Naive thymus-derived CD4-positive, alpha-beta T cell (primary cell): ENCODE measurements at places on chromosomes 3 and 15. TPM values are rescaled to one million over a fixed set of nuclear protein-coding genes. Genes with fewer than 3 reads are reported as not detected.

Gene STARD5
- total RNA-seq, result 11.7 TPM

Gene EXD1
- total RNA-seq, result not detected

GRCh38 chr3:37576996-37577395, 284.7 kb upstream of the CTDSPL start:
- H3K36me3 ChIP-seq, result no peaks in the 10 kb centered on the region
- no peaks in the 10 kb centered on the region for H3K27me3 ChIP-seq
- DNase-seq, result no peak
- no peak overlapping the region for H3K27ac ChIP-seq
- no peak overlapping the region for H3K4me3 ChIP-seq

DNA sequence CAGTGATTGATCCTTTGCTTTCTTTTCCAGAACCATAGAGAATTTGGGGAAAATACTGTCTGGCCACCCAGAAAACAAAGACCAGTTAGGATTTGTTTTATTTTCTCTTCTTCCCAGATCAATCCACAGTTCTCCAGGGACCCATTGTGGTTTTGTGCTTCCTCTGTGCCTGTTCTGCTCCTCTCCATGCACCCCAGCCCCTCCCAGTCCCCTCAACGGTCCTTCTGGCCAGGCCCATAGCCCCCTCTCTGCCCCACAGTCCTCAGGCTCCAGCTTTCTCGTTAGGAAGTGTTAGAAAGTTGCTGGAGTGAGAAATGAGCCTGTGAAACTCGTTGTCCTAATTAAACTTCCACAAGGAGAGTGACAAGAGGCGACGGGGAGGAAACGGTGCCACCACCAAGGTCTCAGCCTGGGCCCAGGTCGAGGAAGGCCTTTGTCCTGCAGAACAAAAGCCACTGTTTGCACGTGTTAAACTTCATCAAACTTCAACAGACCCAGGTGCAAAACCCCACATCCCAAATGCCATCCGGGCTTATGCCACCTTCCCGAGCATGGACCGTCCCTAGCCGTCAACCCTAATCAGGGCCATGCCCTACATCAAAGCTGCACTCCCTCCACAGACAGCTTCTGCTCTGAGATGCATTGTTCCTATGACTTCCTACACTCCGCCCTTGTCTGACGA, 18.7 kb upstream of the ALDH1A3 start:
- no peak overlapping the region for H3K27ac ChIP-seq
- no peaks in the 10 kb centered on the region for H3K36me3 ChIP-seq
- H3K4me3 ChIP-seq, result no peak overlapping the region
- H3K4me1 ChIP-seq, result no peaks in the 10 kb centered on the region

GRCh38 chr15:87653646-87654045, 602.9 kb downstream of the NTRK3 start:
- H3K4me1 ChIP-seq, result no peaks in the 10 kb centered on the region
- H3K36me3 ChIP-seq, result no peaks in the 10 kb centered on the region
- no peak for DNase-seq
- no peak overlapping the region for H3K4me3 ChIP-seq
- H3K27me3 ChIP-seq, result no peaks in the 10 kb centered on the region

- no peak overlapping the region for H3K4me3 ChIP-seq
- H3K36me3 ChIP-seq, result no peaks in the 10 kb centered on the region
- no peak overlapping the region for H3K27ac ChIP-seq
- peaks cover 5% of the 10 kb centered on the region for H3K4me1 ChIP-seq
- DNase-seq, result no peak
Observed at GRCh38 chr3:183159333-183159732, 3.2 kb downstream of the LAMP3 start.

DNA sequence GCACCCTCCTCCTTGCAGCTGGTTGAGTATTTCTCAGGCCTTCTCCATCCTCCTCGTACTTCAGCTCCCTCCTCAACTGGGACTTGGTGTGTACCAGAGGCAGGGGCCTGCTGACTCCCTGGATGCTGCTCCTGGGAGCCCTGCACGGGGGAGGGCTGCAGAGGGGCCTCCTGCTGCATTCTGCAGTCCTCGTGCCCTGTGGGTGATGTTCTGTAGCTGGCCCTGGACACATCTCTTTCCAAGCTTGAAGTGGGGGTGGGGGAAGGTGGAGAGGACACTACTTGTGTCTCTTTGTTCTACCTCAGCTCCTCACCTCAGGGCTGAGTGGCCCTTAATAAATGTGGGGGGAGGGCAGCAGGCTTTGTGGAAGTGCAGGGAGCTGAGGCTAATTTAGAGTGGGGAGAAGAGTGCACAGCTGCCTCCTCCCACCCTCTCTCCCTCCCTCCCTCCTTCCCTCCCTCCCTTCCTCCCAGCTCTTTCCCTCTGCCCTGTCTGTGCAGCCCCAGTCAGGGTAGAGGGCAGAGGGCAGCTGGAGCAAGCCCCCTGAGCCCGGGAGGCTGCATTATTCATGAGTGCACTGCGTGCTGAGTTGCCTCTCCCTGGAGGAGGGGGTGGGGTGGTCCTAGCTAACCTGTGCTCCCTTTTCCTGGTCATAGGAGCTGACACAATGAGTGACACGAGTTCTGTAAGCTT, 3.7 kb upstream of the GRM2 start:
- H3K36me3 ChIP-seq, result no peaks in the 10 kb centered on the region
- no peak for DNase-seq
- no peak overlapping the region for H3K27ac ChIP-seq
- H3K4me1 ChIP-seq, result no peaks in the 10 kb centered on the region
- H3K4me3 ChIP-seq, result no peak overlapping the region
- no peaks in the 10 kb centered on the region for H3K27me3 ChIP-seq

DNA sequence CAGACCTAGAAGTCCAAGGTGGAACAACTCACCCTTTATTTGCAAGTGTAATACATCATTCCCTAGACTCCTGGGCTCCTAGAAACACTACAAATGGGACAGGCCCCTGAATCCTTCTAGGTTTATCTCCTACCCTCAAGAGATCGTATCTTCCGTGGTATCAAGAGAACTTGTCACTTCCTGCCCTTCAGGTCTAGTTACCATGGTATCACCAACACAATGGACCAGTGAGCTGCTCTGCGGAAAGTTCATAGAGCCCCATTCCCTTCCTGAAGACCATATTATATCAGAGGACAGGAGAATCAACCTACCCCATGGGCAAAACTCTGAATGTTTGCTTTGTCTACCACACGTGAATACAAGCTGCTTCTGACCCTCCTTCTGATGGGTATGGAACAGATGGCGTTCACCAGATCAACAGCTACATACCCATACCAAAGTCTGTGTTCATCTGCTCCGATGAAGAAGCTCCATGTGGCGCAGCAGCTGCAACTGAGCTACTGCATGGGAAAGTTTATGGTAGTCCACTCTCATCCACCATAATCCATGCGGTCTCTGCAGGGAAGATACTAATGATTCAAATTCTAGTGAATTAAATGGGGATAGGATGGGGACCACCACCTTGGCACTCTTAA, 84.6 kb upstream of the KLF13 start:
- no peaks in the 10 kb centered on the region for H3K36me3 ChIP-seq
- H3K27ac ChIP-seq, result peak overlapping the region; percentile 32
- peak; percentile 65 for DNase-seq
- no peaks in the 10 kb centered on the region for H3K27me3 ChIP-seq

DNA sequence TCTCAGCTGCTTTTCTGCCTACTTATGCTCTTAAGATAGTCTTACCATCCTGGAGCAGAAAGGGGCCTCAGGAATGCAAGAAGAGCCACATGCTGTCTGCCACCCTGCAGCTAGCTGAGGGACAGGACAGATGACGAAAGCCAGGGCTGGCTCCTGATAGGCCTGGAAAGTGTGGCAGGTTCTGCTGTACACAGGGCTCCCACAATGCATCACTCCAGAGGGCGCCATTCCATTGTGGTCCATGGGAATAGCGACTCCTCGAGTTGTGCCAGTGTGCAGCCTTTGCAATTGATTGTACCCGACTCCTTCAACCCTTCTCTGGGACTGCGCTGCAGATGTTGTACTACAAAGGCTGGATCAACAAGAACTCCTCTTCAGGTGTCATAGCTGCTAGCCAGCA, 11.2 kb downstream of the ACAN start:
- no peak overlapping the region for H3K27ac ChIP-seq
- DNase-seq, result no peak
- H3K27me3 ChIP-seq, result no peaks in the 10 kb centered on the region

DNA sequence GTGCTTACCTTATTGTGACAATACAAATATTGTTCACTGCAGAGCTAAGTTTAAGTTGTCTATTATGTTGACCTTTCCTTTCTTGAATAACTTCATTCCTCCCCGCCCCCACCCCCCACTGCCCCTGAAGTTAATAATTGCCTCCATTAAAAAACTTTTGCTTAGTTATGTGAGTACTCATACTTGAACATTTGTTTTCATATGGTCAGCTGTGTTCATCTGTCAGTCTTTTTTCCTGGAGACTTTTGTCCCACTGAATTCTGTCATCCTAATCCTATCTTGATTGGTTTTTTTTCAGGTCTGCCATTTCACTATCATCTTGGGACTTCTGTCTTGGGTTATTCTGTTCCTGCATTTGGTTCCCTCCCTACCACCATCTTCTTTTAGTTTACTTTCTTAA, 8.5 kb downstream of the SLC25A36 start:
- no peak for DNase-seq
- H3K27ac ChIP-seq, result no peak overlapping the region
- no peak overlapping the region for H3K4me3 ChIP-seq
- no peaks in the 10 kb centered on the region for H3K36me3 ChIP-seq
- peaks cover 7% of the 10 kb centered on the region for H3K4me1 ChIP-seq
- no peaks in the 10 kb centered on the region for H3K27me3 ChIP-seq

- H3K4me1 ChIP-seq, result no peaks in the 10 kb centered on the region
- DNase-seq, result no peak
- no peak overlapping the region for H3K4me3 ChIP-seq
- no peaks in the 10 kb centered on the region for H3K36me3 ChIP-seq
- H3K27me3 ChIP-seq, result no peaks in the 10 kb centered on the region
Observed at GRCh38 chr3:141085343-141086070, 34.4 kb downstream of the SPSB4 start.

DNA sequence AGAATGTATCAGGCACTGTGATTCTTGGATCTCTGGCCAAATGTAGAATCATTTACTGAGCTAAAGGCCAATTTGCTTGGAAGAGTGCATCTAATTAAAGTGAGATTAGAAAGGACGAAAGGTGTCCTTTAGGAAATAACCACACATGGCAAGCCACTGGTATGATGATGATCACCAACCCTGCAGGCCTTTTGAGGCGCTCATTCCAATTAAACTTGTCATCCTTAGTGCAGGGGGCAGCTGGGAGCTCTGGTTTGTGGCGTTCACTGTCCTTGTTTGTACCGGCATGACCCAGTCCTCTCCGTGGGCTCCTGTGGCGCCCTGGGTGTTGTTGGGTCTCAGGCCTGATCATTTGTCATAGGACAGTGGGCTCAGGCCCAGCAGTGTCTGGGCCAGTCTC, 11.0 kb downstream of the LIMD1 start:
- H3K36me3 ChIP-seq, result no peaks in the 10 kb centered on the region
- H3K27me3 ChIP-seq, result no peaks in the 10 kb centered on the region
- H3K27ac ChIP-seq, result no peak overlapping the region

GRCh38 chr3:112846764-112847163, at the start of gene CD200R1L:
Gene CD200R1L (minus strand): TSS chr3:112846864. CDS start chr3:112829367, 17,497 bp downstream.
- no peak within 1 kb of the TSS for H3K4me3 ChIP-seq
- H3K27ac ChIP-seq, result no peak within 1 kb of the TSS
- H3K4me1 ChIP-seq, result peaks cover 20% of the 10 kb centered on the region
- H3K27me3 ChIP-seq, result no peaks in the 10 kb centered on the region
- H3K36me3 ChIP-seq, result no peaks in the 10 kb centered on the region

DNA sequence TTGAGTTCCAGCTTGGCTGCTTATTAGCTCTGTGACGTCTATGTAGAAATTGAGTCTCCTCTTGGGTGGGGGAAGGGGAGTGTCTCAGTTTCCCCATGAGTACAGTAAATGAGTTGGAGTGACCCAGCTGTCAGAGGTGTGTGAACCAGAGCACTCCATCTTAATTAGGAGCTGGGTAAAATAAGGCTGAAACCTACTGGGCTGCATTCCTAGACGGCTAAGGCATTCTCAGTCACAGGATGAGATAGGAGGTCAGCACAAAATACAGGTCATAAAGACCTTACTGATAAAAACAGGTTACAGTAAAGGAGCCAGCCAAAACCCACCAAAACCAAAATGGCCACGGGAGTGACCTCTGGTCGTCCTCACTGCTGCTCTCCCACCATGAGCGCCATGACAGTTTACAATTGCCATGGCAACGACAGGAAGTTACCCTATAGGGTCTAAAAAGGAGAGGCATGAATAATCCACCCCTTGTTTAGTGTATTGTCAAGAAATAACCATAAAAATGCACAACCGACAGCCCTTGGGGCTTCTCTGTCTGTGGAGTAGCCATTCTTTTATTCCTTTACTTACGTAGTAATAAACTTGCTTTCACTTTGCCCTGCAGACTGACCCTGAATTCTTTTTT, 222.4 kb downstream of the CACNA2D3 start:
- H3K4me1 ChIP-seq, result no peaks in the 10 kb centered on the region
- H3K36me3 ChIP-seq, result no peaks in the 10 kb centered on the region
- H3K27ac ChIP-seq, result no peak overlapping the region
- no peaks in the 10 kb centered on the region for H3K27me3 ChIP-seq

DNA sequence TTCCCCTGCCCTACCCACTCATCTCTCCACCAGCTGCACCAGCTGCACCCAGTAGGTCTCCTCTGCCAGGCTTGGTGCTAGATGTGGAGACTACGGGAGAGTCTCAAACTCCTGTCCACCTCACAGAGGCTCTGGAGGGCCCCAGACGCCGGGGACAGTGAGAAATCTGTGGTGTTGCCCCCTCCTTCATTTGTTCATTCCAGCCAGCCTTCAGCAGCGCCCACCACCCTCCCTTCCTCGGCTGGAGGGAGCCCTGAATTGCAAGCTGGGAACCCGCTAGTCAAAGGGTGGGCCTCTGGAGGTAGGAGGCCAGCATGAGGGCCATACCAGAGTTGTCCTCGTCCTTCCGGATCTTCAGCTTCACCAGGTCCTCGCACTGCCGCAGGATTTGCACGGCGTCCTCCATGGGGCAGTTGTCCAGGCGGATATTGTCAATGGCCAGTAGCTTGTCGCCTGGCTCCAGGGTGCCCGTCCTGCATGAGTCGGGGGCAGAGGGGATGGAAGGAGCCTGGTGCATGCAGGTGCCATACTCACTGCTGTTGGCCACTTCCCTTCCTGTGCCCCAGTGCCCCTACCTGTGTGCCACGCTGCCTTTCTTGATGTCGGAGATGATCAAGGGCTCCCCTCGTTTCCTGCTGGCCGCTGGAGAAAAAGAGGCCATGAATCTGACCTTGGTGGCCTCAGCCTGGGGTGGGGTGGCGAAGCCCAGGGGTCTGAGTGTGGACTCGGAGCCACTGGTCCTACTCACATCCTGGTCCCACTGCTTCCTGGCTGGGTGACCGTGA, 29.1 kb downstream of the GRIP2 start:
- H3K4me3 ChIP-seq, result no peak overlapping the region
- no peaks in the 10 kb centered on the region for H3K4me1 ChIP-seq
- H3K27me3 ChIP-seq, result no peaks in the 10 kb centered on the region
- H3K27ac ChIP-seq, result no peak overlapping the region
- no peak for DNase-seq

GRCh38 chr15:69400850-69401249, 13.3 kb upstream of the KIF23 start:
- H3K27me3 ChIP-seq, result no peaks in the 10 kb centered on the region
- no peaks in the 10 kb centered on the region for H3K36me3 ChIP-seq
- H3K27ac ChIP-seq, result no peak overlapping the region
- DNase-seq, result no peak
- H3K4me1 ChIP-seq, result no peaks in the 10 kb centered on the region
- H3K4me3 ChIP-seq, result no peak overlapping the region

DNA sequence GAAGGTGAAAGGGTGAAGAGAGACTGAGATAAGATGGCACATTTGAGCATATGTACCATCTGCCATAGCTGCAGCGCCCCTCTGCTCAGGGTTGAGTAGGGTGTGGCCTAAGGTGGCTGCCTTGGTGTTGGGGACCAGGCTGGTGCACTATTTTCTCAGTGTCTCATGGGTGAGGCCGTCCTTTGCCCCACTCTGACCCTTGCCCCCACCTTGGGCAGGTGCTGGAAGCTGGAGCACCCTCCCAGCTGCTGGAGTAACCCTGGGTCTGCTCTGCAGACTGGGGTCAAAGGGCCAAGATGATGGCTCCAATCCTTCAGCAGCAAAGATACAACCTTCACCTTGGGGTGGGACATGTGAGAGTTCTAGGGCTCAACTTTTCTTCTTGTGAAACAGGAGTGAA, 69.2 kb downstream of the DAPK2 start:
- no peak overlapping the region for H3K4me3 ChIP-seq
- DNase-seq, result no peak
